ENCODE measurements at places on chromosomes 7 and 10. TPM values are rescaled to one million over a fixed set of nuclear protein-coding genes. Genes with fewer than 3 reads are reported as not detected.

The CYP2C19 gene
- not detected for total RNA-seq

GRCh38 chr7:129952086-129952652 lies 591 bp downstream of the UBE2H start:
- DNase-seq, result peak; percentile 71
- H3K36me3 ChIP-seq, result no peaks in the 10 kb centered on the region
- H3K4me3 ChIP-seq, result peak overlapping the region; percentile 80
- H3K27ac ChIP-seq, result peak overlapping the region; percentile 98
- H3K4me1 ChIP-seq, result peaks cover 16% of the 10 kb centered on the region

- H3K36me3 ChIP-seq, result no peaks in the 10 kb centered on the region
- no peak overlapping the region for H3K4me3 ChIP-seq
- no peaks in the 10 kb centered on the region for H3K27me3 ChIP-seq
- peaks cover 9% of the 10 kb centered on the region for H3K4me1 ChIP-seq
- DNase-seq, result no peak
These were observed 31.0 kb upstream of the PFKP start for GRCh38 chr10:3036155-3037021.

- H3K4me3 ChIP-seq, result no peak overlapping the region
- H3K36me3 ChIP-seq, result no peaks in the 10 kb centered on the region
- H3K27ac ChIP-seq, result no peak overlapping the region
- DNase-seq, result no peak
These were observed 38.1 kb upstream of the PRSS1 start for GRCh38 chr7:142711196-142711595.

DNA sequence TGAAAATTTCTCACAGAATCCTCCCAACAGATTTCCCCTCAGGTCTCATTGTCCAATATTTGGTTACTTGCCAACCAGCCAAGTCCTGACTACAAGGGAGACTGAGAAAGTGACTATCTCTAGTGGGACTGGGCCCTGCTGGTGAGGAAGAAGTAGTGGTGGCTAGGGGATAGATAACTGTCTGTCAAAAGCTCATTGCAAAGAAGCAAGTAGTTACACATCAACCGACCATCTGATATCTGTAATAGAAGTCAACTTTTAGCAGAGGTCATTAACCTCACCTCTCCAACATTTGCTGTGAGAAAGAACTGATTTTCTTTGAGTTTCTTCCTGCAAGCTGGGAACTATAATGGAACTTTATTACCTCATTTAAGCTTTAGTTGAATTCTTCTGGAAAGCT lies 15.2 kb downstream of the STAMBPL1 start:
- no peak overlapping the region for H3K4me3 ChIP-seq
- peaks cover 18% of the 10 kb centered on the region for H3K4me1 ChIP-seq
- no peaks in the 10 kb centered on the region for H3K36me3 ChIP-seq
- H3K27ac ChIP-seq, result no peak overlapping the region
- H3K27me3 ChIP-seq, result no peaks in the 10 kb centered on the region
- no peak for DNase-seq

Data from thyroid gland (tissue), 4 donors.